Activated T-cell treated with anti-CD3 and anti-CD28 coated beads, Interleukin-2, amount 50 U/mL, for 1 hour (primary cell): ENCODE measurements at places on chromosomes 2 and 18.
A peak's percentile ranks its signal among the peaks of the same experiment; 100 is the strongest.

- no peak for DNase-seq
Measured at GRCh38 chr2:481388-481787, 193.5 kb upstream of the ALKAL2 start.

DNA sequence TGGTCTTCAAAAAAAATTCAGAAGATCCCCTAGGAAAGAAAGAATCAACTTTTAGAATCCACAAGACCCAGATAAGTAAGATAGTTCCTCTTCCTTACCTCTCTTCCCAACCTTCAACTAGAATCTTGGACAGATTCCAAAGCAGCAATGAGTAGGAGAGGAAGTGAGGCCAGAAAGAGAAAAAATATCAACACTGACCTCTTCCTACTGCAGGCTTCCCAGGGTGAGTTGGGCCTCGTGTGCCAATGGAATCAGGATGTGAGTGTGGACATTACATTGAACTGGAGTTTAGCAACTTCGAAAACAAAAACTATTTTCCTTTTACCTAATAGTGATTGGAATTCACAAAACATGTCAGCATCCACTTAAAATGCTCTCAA, 102.5 kb upstream of the PIEZO2 start:
- no peak for DNase-seq

GRCh38 chr2:168241208-168241607, 6.2 kb downstream of the STK39 start:
- DNase-seq = no peak

DNA sequence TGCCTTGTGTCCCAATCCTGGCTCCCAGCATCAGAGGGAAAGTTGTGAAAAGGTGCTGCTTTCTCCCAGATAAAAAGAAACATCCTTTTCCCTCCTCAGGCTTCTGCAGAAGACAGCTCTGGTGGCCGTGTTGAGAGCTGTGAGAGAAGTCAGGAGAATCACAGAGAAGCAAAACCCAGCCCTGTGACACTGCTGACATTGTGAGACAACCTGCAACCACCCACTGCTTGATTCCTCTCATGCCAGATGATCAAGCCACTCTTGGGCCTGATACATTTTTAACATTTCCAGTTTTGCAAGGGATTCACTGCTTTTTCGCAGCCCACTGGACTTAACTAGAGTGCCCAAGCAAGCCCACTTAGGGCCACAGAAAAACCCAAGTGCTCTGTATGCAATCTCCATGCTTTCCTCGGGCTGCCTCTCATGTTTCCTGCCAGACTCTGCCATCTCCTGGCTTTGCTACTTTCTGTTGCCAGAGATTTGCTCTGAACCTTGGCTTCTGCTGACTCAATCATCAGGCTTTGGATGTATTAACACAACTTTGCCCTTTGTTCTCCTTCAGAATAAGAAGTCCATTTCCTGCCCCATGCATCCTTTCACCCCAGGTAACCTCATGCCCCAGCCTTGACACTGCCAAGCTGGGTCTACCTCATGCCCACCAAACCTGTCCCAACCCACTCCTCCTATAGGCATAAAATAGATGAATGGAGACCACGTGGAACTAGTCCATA, 24.9 kb upstream of the TTR start:
- no peak for DNase-seq

- no peak for DNase-seq
Measured at GRCh38 chr18:77870199-77870598, 620.6 kb downstream of the GALR1 start.

GRCh38 chr2:240762249-240762648, 57.8 kb downstream of the KIF1A start:
- DNase-seq = no peak

- no peak for DNase-seq
Measured at GRCh38 chr2:20937353-20937752, 106.5 kb downstream of the APOB start.

- DNase-seq = no peak
Measured at GRCh38 chr2:137607722-137608318, 356.5 kb upstream of the HNMT start.

DNA sequence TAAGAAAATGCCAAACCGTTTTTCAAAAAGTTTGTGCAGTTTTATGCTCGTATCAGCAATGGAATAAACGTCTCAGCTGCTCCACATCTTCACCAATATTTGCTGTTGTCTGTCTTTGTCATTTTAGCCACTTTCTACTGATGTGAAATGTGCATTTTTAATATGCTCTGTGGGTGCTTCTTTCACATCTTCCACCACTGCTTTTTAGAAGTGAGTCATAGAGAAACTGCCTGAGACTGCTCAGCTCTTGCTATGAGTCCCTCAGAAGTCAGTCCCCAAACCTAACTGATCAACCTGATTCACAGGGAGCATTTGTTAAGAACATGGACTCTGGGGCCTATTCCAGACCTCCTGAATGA, 41.0 kb upstream of the EPC2 start:
- no peak for DNase-seq

- DNase-seq = no peak
Measured at GRCh38 chr2:186884587-186884986, 35.6 kb upstream of the ZSWIM2 start.

GRCh38 chr2:147331790-147332419, 512.9 kb upstream of the ACVR2A start:
- no peak for DNase-seq

GRCh38 chr18:35582899-35583558, 1.5 kb downstream of the GALNT1 start:
- DNase-seq = no peak

GRCh38 chr18:48800876-48801727, 149.7 kb downstream of the SMAD7 start:
- peak; percentile 8 for DNase-seq

- no peak for DNase-seq
Measured at GRCh38 chr2:168149150-168149974, 98.0 kb downstream of the STK39 start.

GRCh38 chr2:118095610-118096009, 7.3 kb downstream of the INSIG2 start:
- DNase-seq = no peak

DNA sequence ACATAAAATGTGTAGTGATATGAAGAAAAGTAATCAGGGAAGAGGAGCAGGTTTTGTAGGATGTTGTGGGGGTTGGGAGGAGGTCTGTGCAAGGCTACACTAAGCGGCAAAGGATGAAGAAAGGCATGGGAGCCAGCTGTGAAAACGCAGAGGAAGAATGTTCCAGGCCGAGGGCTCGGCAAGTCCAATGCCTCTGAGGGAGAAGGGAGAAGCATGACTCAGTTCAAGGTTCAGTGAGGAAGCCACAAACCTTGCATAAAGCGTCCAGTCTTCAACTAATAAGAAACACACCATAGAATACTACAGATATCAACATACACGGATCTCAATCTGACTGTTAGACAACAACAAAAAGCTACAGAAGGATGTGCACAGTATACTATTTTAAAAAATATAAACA, 16.2 kb downstream of the EPB41L3 start:
- DNase-seq = no peak

- no peak for DNase-seq
Measured at GRCh38 chr18:8341481-8342230, 267.6 kb upstream of the RAB12 start.

- DNase-seq = no peak
Measured at GRCh38 chr18:73118121-73118816, 250.5 kb upstream of the NETO1 start.

- DNase-seq = no peak
Measured at GRCh38 chr2:11196246-11196645, 41.0 kb downstream of the SLC66A3 start.

GRCh38 chr2:236601316-236602202, 31.9 kb downstream of the ACKR3 start:
- no peak for DNase-seq
